ENCODE measurements at places on chromosomes 6 and 20.

GRCh38 chr20:63049561-63050221 lies 42.9 kb upstream of the BHLHE23 start:
- no peak for DNase-seq

DNA sequence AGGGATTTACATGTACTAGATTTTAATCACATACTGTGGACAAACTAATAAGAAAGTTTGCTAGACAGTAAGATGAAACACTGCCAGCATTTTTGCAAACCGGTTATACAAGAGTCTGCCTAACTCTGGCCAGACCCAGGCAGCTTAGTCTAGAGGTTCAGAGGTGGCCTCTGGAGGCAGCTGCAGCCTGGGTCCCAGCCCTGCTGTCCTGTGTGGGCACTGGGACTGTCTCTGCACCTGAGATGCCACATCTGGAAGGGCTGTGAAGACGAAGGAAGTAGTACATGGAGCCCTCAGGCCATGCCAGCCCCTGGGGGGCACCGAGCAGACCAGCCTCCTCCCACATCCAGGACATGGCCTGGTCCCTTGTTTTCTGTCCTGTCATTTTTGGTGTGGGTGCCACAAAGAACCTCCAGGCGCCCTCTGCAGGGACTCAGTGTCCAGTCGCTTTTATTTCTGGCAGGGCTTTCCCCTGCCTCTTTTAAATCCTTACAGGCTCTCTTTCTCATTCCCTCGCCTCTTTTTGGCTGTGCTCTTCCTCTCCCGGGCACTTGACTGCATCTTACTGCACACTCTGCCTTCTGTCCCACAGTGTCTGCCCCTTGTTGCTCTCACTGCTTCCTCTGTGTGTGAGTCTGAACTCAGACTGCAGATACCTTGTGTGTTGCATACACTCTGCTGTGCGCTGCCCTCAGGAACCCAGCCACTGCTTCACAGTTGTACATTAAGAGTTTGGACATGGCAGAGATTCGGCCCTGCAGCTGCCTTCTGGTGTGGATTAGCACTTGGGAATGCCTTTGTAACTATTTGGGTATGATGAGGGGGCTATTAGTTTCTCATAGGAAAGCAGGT lies 216.7 kb downstream of the ZDHHC14 start:
- DNase-seq = no peak

DNA sequence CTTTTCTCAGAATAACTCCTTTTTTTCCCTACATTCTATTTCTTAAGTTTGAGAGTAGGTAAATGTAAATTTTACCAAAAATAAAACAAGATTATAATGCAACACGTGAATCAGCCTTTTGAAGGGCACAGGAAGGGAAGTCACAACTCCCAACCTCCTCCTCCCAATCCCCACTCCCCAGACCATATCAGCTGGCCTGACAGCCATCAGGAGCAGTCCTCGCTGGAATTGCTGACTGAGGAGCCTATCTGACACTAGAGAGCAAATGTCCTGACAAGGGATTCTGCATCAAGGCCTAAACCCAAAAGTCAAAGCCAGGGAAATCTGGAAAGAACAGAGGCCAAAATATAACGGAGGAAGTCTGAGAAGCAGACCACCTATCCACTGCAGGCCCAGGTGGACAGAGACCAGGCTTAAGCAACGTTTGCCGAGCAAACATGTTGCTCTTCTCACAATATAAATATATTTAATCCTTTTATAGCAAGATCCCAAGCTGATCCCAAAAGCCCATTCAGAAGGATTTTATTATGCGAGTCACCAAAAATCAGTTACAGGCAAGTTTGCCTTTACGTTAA lies 2.5 kb downstream of the RRAGD start:
- DNase-seq = no peak

GRCh38 chr6:56843476-56844349 lies 111.2 kb upstream of the BEND6 start:
- peak; percentile 21 for DNase-seq

DNA sequence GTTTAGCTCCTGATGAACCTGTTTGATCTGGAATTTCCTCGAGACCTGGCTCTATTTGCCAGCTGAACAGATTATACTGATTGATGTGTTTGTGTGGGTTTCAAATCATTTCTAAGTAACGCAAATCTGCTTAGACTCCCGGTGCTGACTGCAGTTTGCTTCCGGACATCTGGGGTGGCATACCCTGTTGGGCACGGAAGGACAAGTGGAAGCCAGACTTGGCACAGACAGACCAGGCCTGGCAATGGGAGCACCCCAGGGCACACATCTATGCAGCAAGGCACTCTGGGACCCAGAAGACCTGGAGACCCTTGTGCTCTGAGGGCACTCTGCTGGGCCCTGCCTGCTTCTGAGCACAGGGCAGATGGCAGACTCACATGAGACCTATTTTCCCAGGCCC lies 433.7 kb upstream of the CHD6 start:
- no peak for DNase-seq

- DNase-seq = peak; percentile 49
These were observed 62.3 kb downstream of the KIAA0319 start for GRCh38 chr6:24583463-24584381.

GRCh38 chr20:12175538-12175937 lies 257.8 kb downstream of the BTBD3 start:
- no peak for DNase-seq

DNA sequence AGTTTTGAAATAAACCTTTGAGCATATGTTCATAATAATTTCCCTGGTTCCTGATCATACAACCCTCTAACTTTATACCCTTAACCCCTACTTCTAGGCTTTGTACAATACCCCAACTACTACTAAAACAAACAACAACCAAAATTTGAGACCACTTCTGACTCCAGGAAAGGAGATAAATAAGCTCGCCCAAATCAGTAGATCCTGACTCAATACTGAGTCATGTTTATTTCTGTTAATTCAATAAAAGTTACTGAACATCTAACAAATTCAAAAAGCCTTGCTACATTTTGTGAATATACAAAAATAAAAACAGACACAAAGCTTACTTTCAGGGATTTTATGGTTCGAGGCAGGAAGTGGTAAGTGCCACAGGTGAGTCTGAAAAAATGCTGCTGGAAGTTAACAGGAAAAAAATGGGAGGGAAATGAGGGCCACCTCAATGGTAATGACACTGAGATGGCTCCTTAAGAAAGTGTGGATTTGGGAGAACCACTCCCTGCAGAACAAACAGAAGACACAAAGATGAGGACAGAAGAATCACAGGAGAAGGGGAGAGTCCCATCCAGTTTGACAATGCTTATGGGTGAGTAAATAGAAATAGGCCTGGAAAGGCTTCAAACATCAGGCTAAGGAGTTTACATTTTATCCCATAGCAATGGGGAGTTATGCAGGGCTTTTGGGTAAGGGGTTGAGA lies 63.4 kb downstream of the DST start:
- no peak for DNase-seq

- DNase-seq = peak; percentile 69
These were observed 35.2 kb upstream of the HLA-G start for GRCh38 chr6:29792123-29793035.
